ENCODE measurements at places on chromosomes 11 and 22. TPM values are rescaled to one million over a fixed set of nuclear protein-coding genes. Genes with fewer than 3 reads are reported as not detected.

DNA sequence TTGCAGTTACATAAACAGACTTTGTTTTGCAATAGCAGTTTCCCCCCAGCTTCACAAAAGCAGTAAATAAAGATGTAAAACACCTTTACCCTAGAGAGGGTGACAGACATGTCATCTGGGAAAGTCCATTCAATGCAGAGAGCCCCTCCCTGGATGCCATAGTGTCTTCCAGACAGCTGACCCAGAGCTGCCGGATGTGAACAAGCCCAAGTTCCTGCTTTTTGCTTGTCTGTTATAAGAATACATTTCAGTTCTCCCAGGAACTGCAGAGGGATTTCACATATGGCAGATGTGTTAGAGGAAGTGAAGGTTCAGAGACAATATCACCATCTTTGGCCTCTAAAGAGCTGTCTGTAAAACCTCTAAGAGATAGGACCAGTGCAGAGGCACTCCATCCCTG is 48.9 kb downstream of the RELT start:
- DNase-seq = no peak

Gene KCNK4
- total RNA-seq = not detected

Gene APOL5
- not detected for total RNA-seq

Gene RIMBP3C
- total RNA-seq = 4.5 TPM

Gene OR2AG1
- total RNA-seq = not detected
